ENCODE measurements at places on chromosomes 1 and 21.
A peak's percentile ranks its signal among the peaks of the same experiment; 100 is the strongest.

DNA sequence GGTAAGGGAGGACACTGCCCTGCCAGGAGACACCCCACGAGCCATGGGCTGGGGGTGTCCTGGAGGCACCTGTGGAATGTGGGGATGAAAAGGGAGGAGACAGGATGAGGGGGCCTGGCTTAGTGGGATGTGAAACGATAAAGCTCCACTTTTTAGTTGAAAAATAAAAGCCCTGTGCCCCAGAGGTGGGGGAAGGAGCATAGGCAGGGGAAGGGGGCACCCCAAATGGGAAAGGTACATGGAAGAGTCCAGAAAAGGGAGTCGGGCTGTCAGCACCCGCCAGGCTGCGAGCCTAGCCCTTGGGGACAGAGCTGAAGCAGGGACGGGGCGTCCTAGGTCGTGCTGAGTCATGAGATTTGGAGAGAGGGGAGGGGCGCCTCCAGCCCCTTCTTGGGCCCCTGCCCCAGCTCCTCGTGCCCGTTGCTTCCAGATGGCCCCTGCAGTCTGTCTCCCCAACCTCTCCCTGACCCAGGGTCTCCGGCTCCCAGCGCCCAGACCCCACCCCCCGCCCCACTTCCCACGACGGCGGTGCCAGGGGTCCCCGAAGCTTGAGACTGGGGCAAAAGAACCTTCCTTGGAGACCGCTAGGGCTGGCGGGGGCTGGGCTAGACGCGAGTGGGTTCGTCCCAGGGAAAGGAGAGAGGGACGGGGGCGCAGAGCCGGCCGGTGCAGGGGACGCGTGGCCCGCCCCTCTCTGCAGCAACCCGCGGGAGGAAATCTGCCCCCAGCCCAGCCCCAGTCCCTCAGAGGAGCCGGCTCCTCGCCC lies 795 bp downstream of the SYT2 start:
- DNase-seq = no peak

- DNase-seq = peak; percentile 52
Observed at GRCh38 chr1:226626577-226626956, 78.0 kb downstream of the STUM start.

- DNase-seq = no peak
Observed at GRCh38 chr1:39047374-39048229, 21.5 kb downstream of the NDUFS5 start.

GRCh38 chr21:36571556-36571955 lies 91.6 kb upstream of the CLDN14 start:
- DNase-seq = no peak

DNA sequence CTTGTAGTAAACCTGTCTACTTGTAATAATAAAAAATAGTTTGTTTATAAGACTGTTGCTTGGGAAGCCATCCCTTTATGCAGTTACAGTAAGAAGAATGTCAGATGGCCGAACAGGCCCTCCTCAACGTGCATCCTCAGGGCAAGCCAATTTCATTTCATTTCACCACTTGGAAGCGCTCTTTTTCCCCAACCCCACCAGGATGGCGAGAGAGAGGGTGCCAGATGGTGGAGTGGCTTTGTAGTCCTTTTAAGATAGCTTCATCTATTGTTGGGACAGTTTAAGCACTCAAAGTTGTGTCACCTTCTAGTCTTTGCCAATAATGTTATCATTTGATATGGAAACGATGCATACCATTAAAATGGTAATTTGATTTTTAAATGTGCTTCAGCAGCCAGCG lies 356.3 kb upstream of the CAMK1G start:
- no peak for DNase-seq

- DNase-seq = no peak
Observed at GRCh38 chr1:233316473-233316872, 11.1 kb upstream of the MAP3K21 start.

DNA sequence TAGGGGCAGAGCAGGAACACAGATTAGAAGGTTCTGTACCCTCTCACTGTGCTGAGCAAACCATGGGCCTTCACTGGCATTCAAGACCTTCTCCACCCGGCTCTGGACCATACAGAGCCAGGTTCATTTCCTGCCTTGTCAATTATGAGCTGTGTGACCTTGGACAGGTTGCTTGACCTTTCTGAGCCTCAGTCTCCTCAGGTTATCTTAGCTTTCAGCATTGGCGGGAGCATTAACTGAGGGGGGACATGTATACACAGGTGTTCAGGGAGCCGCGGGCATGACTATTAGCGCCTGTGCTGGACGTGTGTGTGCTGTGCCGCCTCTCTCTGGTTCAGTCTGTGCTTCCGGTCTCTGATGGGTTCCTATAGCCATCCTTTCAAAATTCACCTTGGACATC lies 32.1 kb downstream of the HTR6 start:
- no peak for DNase-seq

GRCh38 chr1:58107943-58108342 lies 438.6 kb downstream of the OMA1 start:
- DNase-seq = no peak

DNA sequence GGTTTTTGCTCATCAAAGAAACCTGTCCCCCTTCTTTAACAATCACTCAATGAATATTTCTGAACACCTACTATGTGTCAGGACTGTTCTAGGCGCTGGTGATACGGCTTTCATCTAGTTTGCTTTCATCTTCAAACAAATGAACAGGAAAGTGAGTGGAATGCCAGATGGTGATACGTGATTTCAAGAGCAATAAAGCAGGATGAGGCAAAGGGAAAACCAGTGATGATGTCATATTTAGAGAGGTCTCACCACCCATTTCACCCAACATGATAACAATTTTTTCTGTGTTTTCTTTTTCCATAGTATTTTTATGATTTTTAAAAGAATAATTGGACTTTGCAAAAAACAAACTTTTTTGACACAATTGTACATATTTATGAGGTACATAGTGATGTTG lies 11.3 kb upstream of the SLC6A17 start:
- DNase-seq = no peak

DNA sequence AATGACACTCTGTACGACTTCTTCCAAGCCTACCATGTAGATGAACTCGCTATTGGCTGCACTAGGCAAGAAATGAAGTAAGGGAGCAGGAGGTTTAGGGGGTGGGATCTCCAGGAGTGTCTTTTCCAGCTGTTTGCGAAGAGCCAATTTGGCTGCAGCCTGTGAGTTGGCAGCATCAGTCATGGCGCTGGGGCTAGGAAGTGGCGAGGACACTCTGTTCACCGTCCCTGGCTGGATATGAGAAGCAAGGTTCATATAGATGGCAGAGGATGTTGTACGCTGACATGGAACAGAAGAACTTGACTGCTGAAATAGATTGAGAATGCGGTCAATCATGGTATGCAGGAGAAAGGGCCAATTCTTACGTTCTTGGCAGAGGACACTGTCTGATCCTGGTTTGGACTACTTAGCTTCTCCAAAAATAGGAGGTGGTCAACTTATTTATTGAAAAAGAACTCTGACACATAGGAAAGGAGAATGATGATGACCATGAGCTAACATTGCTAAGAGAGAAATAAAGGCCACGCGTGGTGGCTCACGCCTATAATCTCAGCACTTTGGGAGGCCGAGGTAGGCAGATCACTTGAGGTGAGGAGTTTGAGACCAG lies 41.2 kb downstream of the SLC27A3 start:
- no peak for DNase-seq

DNA sequence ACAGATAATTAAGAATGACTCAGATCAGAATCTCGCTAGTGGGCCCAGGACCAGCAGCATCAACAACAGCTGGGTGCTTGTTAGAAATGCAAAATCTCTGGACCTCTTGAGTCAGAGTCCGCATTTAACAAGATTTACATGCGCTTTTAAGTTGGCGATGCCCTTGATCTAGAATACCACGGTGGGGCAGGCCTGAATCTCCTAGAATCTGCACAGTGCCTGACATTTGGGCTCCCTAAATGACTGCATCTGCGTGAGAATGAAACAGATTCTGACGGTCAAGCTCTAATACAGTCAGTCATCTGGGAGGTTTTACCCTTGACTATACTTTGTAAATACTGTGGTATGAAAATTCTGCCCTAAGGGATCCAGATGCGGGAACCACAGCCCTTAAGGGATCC lies 17.2 kb upstream of the RAB29 start:
- DNase-seq = no peak
